ENCODE measurements at places on chromosomes 4 and X.

- no peak for DNase-seq
Observed at GRCh38 chr4:3338976-3339531, 46.2 kb downstream of the RGS12 start.

DNA sequence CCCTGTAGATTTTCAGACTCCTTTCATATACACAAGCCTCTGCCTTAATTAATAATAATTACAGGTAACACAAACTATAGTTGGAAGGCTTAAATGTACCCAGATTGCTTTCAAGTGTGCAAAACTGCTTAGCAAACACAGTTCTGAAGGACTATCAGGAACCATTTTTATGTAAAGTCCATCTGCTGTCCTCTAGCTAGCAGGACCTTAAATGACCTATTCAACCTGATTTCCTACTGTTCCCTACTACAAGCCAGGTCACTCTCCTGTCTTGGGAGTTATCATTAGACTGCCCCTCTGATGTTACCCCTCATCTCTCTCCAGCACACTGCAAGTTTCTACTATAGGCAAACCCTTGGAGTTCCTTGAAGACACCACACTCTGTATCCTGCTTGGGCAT lies 157.3 kb downstream of the GBA3 start:
- DNase-seq: no peak

GRCh38 chr4:26721685-26722084 lies 137.8 kb downstream of the TBC1D19 start:
- DNase-seq: no peak

DNA sequence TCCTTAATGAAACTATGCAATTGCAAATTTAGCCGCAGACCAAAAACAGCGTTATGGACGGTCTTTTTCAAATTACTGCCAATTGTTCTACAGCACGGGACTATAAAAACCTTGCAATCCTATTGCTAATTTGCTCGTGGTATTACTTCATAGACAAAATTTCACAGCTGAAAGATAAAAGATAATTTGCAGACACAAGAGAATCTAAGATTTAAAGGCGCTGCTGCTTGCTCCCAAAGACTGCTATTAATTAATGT lies 1.4 kb upstream of the CAMK2D start:
- no peak for DNase-seq

DNA sequence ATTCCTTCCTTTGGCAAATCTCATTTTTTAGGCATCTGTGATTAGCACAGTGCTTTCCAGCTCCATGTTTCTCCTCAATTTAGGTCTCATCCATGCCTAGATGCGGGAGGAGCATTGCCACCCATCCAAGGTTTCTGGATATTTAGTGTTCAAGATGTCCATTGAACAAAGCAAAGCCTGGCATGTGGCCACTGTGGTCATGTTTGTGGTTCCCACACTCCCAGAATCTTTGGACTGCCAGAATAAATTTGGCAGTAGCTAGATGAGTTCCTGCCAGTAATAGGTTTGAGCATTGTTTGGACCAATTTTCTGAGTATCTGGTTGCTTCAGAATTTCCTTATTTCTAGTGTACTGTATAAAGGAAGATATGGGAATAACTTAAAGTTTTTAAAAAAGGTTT lies 1124.1 kb downstream of the ADGRL3 start:
- no peak for DNase-seq

GRCh38 chrX:17839269-17839668 lies 21.8 kb downstream of the RAI2 start:
- DNase-seq: no peak

DNA sequence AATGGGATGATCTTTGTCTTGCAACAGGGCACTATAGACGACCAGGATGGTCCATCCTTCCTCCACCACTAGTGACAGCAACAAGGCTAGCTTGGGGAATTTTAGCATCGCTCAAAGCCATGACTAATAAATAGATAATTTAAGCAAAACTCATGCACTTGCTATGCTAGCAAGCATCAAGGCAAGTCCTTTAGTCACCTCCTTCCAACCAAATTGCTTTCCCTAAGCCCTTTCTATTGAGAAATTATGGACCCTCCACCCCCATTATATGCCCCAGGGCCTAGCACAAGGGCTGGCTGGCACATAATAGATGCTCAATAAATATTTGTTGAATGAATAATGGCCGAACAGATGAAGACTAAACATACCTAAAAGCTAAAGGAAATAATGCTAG lies 28.6 kb downstream of the SLC16A2 start:
- DNase-seq: no peak

GRCh38 chr4:9927341-9928007 lies 93.8 kb downstream of the SLC2A9 start:
- no peak for DNase-seq

DNA sequence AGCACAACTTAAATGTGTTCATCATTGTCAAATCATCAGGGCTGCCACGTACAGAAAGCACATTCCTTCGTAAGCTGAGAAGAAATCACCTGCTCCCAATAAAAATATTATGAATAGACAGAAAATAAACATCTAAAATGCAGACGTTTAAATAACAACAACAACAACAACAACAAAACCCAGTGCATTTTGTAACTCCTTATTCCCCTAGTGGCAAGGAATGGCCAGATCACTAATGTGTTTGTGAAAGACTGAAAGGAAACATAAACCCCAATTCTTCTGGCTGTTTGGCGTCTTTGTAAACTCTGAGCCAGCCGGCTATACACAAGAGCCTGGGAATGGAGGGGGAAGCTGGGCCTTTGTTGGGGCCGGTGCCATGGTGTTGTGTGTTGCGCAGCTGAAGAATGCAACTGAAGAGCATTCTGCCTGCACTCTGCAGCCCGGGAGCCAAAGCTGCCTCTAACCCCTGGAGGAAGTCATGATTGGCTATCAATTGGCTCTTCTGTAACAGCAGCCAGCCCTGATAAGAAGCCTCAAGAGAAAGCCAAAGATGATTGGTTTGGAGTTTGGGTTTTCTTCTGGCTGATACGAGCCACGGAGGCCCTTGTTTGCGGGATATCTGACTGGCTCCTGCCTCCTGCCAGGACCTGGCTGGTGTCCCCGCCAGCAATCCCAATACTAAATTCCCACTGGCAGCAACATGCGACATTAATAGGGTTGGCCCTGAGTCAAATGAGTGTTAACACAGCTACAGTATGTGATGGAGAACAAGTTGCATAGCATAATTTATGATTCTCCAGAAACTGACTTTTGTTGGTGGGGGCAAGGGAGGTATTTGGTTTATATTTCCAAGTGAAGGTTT lies 89.7 kb upstream of the TFDP3 start:
- DNase-seq: no peak

GRCh38 chrX:53283099-53283498 lies 1.7 kb upstream of the IQSEC2 start:
- DNase-seq: no peak

DNA sequence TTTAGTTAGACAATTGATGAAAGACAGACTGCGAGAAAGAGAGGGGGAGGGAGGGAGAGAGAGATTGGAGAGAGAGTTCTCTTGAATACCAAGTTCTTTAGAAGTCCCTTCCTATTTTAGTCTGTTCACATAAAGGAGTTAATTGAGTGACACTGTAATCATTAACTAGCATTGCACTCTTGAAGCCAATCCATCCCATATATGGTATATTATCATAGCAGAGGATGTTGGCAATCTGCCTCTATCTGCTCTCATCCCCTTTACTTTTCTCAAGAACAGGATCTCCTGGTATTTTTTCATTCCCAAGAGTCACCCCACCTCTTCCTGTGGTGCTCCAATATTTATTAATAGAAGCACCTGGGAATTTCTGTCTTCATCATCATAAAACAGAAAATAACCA lies 959.6 kb upstream of the NDST4 start:
- no peak for DNase-seq

DNA sequence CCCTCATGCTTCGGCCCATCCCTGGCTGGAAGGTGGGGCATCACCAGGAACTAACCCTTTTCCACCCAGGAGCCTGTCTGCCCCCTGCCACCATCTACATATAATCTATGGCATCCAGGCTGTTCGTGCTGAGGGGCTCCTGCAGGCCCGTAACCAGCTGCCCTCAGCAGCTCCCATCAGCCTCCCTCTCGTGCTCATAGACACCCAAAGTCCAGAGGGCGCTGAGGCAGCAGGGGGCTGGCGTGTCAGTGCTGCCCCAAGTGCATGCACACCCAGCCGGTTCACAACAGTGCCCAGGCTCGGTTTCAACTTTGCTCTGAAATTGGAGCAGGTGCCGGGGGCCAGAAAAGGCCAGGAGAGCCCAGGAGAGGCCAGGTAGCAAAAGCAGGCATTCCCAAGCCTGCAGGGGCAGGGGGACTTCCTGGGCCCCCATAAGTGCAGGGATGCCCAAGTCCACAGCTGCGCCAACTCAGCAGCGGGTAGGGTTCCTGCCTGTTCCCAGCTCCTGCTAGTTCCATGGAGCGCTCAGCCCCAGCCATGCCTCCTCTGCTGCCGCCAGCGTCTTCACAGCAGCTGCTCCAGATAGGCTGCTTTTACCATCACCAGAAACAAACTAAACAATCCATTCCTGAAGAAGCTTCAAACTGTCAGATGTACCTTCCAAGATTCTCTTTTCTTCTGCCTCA lies 558.2 kb upstream of the GNPDA2 start:
- DNase-seq: no peak

- DNase-seq: no peak
Observed at GRCh38 chr4:83192634-83193033, 78.1 kb upstream of the PLAC8 start.

GRCh38 chr4:145177511-145177905 lies 2.9 kb downstream of the OTUD4 start:
- no peak for DNase-seq

DNA sequence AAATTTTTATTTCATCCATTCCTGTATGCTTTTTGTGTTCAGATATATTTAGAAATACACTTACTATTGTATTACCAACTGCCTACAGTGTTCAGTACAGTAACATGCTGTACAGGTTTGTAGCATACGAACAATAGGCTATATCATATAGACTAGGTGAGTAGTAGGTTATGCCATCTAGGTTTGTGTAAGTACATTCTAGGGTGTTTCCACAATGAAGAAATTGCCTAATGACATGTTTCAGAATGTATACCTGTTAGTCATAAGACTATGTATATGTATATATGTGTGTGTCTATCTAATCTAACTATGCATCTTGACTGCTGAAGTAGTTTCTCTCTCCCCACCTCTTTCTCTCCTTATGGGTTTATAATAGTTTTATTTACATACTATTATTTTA lies 51.5 kb upstream of the BTC start:
- no peak for DNase-seq

- no peak for DNase-seq
Observed at GRCh38 chr4:172011196-172011595, 198.0 kb downstream of the GALNTL6 start.

DNA sequence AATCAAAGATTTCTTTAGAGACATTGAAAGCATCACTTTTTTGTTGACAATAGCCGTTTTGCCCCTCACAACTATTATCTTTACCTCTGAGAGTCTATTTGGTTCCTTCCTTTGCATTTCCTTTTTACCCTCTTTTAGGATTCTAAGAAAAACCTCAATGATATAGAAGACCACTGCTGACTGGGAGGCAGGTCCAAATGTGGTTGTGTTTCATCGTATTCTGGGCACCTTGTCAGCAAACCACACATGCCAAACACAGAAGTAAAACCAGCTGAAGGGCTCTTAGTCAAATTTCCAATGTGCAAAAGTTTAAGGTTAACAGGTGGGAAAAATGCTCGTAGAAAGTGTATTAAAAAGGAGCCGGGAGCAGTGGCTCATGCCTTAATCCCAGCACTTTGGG lies 5.1 kb upstream of the PRMT9 start:
- DNase-seq: no peak

DNA sequence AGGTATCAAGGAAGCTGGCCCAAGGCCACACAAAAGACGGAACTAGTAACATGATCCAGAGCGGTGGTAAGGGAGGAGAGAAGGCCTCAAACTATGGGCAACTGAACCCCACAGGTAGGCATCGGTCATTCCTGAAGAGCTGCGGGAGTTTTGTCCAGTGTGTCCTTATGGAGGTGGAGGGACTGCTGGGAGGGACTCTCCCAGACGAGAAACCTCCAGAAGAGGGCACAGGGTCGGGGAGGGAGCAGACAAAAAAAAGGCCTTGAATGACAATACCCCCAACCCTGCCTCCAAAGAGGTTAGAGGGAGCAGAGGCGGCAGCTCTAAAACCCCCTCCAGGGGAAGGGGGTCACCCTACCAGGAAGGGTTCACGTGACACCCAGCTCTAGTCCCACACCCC lies 6.5 kb downstream of the PQBP1 start:
- no peak for DNase-seq

- DNase-seq: no peak
Observed at GRCh38 chr4:11337287-11337686, 91.4 kb downstream of the HS3ST1 start.

GRCh38 chr4:118826723-118827444 lies 9.0 kb downstream of the SEC24D start:
- no peak for DNase-seq

DNA sequence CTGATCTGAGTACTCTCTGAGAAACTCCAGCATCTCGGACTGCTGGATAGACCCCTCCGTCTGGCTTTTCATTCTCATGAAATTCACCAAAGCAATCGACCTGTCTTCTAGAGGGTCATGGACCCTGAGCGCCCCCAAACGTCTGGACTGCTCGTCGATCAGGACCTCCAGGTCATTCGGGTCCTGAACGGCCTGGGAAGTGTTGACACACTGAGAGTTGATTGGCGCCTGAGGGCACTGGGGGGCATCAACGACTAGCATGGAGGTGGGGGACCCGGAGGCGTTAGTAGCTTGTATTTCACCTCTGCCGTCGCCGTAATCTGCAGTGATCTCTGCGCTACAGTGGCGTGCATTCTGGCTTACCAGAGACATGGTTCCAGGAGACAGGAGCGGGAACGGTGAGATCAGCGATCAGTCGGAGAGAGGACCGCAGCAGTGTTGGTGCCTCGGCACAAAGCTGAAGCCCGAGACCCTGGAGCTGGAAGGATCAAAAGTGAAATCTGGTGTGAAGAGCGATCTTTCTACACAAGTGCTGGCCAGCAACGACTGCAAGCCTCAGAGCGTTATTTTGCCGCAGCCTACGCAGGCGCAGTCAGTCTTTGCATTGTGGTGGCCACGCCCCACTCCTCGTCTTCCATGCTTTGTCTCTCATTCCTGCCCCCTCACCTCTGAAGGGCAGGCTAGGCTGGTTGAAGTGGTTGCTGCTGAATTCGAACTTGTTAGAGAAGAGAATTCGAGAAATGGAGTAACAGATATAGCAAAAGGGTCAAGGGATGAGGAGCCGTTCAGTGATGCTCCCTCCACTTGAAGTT lies at the start of gene MAGEE2:
TSS of gene MAGEE2 (minus strand) at position 575 of the 812 bp plus-strand sequence. CDS start at position 372, 203 bp downstream.
- DNase-seq: no peak

- DNase-seq: no peak
Observed at GRCh38 chr4:86895692-86896488, 3.7 kb upstream of the C4orf36 start.

GRCh38 chr4:92305148-92305877 lies 1.5 kb downstream of the GRID2 start:
- no peak for DNase-seq

- no peak for DNase-seq
Observed at GRCh38 chrX:25009407-25009806, 6.4 kb downstream of the ARX start.
